ENCODE measurements at places on chromosomes 6 and 20.

GRCh38 chr6:21478883-21479539 is 114.5 kb upstream of the SOX4 start:
- peak; percentile 72 for DNase-seq

DNA sequence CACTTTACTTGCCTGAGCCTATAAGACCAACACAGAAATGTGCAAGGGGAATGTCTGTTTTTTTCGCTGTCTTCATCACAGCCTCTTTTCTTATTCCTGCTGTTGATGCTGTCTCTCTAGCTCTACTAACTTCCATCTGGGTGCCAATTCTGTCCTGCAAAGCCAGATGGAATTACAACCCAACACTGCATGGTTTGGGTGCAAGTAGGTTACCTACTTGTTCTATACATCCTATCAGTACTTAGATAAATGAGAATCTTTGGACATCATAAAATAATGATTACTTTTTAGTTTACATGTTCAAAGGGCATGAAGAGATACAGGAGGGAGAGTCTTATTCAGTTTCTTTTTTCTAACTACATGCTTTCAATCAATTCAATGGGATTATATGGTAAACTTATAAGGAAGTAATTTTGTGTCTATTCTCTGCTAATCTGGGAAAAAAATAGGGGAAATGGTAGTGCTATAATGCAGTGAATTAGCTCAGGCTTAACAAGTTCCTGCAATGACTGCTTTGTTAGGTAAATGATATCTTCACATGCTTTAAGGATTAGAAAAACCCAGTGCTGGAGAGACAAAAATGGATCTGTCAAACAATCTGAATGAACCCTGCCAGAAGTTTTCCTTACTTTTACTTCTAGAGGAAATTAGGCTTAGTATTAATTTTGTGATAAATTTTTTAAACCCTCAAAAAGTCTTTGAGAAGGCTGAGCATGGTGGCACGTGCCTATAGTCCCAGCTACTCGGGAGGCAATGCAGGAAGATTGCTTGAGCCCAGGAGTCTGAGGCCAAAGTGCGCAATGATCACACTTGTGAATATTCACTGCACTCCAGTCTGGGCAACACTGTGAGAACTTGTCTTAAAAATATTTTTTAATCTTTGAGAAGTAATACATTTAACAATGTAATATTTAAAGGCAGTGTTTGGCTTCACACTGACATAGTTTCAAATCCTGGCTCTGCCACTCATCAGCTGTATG is 86.5 kb upstream of the E2F3 start:
- DNase-seq, result no peak

DNA sequence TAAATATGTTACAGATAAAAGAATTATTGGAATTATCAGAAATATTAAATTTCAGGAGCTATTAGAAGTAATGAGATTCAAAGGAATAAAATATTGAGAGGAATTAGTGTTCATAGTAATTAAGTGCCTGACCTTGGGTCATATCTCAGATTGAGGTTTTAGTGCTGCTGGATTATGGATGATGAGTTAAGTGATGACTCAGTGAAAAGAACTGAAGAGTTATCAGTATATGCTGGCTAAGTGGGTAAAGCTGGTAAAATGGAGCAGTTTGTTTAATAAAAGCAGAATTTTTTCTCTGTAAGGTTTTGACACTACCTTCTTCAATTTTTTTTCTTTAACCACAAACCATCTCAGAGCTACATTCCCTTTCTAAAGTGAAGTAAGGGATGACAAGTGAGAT is 206.7 kb downstream of the MANEA start:
- no peak for DNase-seq

DNA sequence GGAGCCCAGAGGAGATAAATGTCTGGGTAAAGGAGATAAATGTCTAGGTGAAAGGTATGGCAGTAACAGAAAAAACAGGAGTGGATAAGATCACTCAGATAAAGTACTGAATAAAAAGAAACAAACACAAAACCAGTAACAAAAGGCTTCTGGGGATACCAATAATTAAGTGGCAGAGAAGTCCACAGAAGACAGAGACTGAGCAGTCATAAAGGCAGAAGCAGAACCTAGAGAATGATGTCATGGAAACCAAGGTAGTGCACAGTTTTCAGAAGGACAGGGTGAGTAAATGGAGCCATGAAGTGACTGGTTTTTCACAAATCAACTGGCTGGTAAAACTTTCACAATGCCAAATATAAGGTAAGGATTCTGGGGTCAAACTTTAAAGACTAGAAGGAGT is 80.9 kb upstream of the PLN start:
- no peak for DNase-seq

GRCh38 chr20:20253744-20254330 is 114.1 kb upstream of the INSM1 start:
- DNase-seq, result no peak

DNA sequence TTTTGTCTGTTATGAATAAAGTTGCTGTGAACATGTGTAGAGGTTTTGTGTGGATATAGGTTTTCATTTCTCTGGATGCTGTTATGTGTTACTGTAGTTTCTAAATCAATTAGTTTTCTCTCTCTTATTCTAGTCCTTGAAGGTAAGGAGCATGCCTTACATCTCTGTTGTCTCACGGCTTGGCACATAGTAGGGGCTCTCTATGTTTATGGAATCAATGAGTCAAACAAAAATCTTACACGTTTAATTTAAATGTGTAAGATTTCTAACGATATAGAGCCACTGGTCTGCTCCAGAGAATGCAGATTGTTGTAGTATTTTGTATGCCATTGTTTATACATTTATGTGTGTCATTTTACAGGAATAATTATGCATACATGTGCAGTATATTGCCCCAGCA is 15.3 kb upstream of the DHX35 start:
- DNase-seq, result no peak

GRCh38 chr6:46377209-46377608 is 114.0 kb downstream of the RCAN2 start:
- DNase-seq, result no peak

- DNase-seq, result peak; percentile 14
Observed at GRCh38 chr20:3218307-3218988, 9.2 kb downstream of the ITPA start.

GRCh38 chr6:138535728-138536455 is 36.6 kb upstream of the NHSL1 start:
- DNase-seq, result no peak

GRCh38 chr20:21836346-21836745 is 130.9 kb downstream of the PAX1 start:
- DNase-seq, result no peak

- DNase-seq, result no peak
Observed at GRCh38 chr6:95741045-95741444, 163.7 kb downstream of the MANEA start.

DNA sequence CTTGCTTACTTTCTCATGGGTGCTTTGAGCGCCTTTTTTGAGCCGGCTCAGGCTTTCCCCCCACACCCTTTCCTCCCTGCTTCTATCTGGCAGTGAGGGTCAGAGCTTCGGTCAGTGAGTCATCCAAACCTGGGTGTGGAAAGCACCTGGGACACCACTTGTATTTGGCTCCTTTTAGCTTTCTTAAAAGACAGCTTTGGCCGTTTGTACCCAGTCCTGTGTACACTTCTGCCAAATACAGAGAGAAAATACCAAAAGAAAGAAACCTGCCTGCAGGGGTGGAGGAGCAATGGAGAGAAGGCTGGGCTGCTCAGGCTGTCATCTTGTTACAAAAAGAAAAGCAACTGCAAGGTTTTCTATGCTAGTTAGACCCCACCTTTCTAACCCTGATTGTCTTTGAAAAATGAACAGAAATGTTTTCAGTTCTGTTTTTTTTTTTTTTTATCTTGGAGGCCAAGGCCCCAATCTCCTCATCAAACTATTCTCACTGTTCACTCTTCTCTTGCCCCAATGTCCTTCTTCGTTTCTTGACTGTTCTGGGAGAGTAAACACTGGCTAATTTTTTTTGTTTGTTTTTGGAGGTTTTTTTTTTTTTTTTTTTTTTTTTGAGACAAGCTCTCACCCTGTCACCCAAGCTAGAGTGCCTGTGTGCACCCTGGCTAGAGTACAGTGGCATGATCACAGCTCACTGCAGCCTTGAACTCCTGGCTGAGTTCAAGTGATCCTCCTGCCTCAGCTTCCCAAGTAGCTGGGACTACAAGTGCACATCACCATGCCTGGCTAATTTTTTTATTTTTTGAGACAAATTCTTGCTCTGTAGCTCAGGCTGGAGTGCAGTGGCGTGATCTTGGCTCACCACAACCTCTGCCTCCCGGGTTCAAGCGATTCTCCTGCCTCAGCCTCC is 76.4 kb downstream of the SSR1 start:
- DNase-seq, result no peak

GRCh38 chr20:21391972-21392352 is 5.4 kb downstream of the NKX2-4 start:
- no peak for DNase-seq

DNA sequence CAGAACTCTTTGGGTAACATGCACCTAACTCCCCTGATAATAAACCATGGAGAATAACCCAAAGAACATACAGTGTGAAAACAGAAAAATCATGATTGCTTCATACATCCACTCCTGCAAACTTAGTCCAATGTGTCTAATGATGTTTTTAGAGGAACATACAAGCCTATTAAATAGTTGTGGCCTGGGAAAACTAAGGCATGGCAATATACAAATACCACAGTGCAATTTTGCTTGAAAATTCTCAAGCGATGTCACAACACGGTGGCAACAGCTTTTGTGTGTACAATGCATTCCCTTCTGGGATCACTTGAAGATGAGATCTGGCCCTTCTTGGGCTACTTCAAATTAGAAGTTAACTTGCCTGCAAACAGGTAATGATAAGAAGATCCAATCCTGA is 16.7 kb downstream of the MAP3K5 start:
- peak; percentile 39 for DNase-seq

GRCh38 chr20:11205769-11206362 is 532.1 kb upstream of the JAG1 start:
- no peak for DNase-seq

DNA sequence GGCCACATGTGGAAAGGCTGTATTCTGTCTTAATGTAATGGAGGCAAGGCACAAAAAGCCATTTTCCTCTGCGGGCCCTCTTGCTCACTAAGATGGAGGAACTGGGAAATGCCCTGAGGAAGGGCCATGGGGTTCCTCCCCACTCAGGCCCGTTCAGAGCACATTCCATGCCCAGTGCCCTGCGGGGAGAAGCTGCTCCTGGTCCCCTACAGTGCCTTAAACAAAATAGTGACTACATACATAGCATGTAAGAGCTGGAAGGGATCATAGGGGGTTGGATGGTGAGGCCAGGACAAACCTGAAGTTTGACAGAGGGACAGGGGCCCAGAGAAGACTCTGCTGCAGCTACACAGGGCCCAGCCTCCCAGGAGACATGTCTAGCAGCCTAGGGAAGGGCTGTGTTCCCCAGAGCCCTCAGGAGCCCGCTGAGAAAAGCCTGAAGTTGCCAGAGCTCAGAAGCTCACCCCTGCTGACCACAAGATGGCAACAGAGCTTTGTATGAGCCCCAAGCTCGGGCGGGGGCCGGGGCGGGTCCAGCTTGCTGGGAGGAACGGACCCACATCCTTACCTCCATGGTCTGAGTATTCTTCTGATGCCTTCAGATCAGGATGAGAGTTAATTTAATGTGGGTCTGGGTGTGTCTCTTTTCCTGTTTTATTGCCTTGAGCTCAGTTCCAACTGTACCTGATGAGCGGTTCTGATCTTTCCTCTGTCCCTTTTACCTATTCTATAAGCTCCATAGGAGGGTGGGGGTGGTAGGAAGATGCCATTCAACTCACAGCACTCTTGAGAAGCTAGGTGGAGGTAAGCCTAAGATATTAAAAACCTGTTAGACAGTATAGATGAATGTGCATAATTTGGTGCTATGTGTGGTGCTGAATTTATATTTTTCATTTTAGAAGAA is 242.9 kb downstream of the CDC5L start:
- peak; percentile 78 for DNase-seq

DNA sequence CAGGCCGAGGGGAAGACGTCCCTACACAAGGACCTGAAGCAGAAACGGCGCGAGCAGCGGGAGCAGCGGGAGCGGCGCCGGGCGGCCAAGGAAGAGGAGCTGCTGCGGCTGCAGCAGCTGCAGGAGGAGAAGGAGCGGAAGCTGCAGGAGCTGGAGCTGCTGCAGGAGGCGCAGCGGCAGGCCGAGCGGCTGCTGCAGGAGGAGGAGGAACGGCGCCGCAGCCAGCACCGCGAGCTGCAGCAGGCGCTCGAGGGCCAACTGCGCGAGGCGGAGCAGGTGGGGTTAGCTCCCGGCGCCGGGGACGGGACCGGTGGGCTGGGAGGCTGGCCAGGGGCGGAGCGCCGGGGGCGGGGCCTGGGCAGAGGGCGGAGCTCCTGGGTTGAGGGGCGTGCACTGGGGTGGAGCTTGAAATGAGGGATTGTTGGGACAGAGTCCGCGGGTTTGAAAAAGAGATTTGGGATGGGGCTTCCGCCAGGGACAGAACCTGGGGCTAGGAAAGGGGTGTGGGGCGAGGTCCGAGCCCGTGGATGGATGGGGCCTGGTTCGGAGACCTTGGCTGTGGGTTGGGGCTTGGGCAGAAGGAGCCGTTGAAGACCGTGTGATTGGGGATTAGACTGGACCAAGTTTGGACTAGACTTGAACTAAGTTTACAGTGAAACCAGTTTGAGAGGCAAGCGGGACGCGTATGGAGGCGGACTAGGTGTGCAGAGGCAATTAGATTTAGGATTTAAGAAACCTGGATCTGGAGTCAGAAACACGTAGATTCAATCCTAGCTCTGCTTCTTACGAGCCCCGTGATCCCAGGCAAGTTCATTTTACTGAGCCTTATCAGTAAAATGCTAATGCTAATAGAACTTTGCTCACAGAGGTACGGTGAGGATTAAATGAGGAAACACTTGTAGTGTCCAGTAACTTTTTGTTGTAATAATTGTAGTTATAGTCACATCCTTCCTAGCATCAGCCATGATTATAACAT is 20.9 kb downstream of the DEF6 start:
- peak; percentile 82 for DNase-seq

GRCh38 chr20:35600993-35601973 is 14.3 kb upstream of the SPAG4 start:
- DNase-seq, result peak; percentile 76

DNA sequence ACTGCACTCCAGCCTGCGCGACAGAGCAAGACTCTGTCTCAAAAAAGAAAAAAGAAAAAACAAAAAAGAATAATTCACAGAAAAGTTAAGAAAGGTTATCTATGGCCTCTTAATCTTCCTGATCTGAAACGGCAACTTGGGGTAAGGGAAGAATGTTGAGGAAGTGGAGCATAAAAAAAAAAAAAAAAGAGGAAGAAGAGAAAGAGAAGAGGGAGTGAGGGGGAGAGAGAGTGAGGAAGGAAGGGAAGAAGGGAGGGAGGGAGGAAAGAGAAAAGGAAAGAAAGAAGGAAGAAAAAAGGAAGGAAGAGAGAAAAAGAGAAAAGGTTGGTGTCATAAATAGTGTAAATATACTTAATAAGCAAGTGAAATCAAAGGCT is 68.9 kb upstream of the NCOA3 start:
- no peak for DNase-seq

GRCh38 chr6:52221302-52221701 is 23.0 kb downstream of the IL17F start:
- no peak for DNase-seq

Data from fibroblast of lung (primary cell).